ENCODE measurements at places on chromosomes 2 and 18.
A peak's percentile ranks its signal among the peaks of the same experiment; 100 is the strongest.

DNA sequence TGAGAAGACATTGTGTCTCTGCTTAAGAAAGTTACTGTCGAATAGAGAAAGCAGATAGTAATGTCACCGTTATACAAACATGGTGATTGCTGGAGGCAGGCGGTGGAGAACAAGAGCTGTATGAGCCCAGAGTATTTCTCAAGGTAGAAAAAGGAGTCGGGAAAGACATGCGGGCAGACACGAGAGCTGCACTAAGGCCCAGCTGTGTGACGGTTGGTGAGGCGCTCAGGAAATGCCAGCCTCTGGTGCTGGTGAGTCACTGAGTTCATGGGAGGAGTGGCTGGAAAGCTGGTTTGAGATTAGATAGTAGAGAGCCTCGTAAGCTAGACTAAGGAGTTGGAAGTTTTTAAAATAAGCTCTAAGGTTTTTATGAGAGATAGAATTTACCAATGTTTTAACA is 390.9 kb upstream of the TRIB2 start:
- no peak for DNase-seq

DNA sequence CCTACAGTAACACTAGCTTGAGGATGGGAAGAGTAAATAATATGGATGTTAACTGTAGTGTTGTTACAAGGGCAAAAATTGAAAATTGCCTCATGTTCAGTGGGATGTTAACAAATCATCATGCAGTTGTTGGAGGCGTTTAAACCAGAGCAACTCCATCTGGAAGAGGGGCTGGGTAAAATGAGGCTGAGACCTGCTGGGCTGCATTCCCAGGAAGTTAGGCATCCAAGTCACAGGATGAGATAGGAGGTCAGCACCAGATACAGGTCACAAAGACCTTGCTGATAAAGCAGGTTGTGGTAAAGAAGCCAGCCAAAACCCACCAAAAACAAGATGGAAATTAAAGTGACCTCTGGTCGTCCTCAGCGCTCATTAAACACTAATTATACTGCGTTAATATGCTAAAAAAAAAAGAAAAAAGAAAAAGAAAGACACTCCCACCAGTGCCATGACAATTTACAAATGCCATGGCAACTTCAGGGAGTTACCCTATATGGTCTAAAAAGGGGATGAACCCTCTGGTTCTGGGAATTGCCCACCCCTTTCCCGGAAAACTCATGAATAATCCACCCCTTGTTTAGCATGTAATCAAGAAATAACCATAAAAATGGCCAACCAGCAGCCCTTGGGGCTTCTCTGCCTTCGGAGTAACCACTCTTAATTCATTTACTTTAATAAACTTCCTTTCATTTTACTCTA is 101.4 kb downstream of the MYO5B start:
- no peak for DNase-seq

DNA sequence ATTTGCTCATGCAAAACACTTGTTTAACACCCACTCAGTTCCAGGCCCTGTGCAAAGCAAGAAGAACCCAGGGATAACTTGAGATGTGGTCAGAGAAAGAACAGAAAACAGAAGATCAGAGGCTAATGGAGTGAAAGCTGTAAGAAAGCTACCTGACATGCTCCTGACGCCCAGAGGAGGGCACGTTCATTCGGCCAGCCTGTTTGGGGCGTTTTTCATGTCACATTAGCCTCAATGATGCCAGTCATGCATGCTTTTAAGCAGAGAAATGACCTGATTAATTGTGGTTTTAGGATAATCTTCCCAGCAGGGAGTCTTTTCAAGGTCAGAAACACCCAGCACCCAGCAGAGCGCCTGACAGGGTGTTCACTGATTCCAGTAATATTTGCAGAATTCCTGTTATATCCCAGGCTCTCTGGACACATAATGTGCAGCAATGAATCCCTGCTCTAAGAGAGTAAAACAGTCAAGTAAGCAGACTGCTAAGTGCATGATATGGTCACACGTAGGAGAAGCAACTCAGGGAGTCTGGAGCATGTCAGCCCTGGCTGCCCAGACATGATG is 320.0 kb downstream of the LRATD1 start:
- DNase-seq: no peak

- no peak for DNase-seq
These were observed 107.5 kb upstream of the SRD5A2 start for GRCh38 chr2:31688282-31688681.

- DNase-seq: no peak
These were observed 343.6 kb upstream of the SYT4 start for GRCh38 chr18:43620936-43621335.

DNA sequence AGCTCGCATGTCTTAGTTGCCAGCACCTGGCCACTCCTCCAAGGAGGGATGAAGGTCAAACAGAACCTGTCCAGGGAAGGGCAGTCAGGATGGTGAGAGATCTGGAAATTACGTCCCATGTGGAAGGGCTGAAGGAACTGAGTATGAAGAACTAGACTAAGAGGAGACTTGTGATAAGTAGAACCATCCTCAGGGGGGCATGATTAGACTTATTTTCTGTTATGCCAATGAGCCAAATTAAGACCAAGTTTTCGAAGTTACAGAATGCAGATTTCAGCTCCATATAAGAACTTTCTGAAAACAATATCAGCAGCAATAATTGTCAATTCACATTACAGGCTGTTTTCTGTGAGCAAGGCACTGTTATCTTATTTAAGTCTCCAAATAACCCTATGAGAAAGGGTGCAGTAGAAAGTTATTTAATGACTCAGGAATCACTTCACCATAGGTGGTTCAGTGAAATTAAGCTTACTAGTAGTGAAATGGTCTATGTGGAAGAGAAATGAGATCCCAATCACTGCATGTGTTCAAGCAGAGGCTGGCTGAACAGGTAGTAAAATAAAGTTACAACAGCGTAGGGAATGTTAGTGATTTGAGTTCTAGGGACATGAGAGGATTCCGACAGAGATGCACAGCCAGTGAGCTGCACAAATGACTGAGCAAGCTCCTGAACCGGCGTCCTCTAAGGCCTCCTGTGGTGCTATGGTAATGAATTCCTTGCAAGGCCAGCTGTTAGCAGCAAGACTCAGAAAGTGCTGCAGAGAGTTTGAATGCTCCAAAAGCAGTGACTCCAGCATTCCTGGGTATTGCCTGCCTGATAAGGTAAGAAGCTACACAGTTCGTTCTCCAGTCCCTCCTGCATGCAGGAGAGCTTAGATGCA is 4.5 kb upstream of the DYM start:
- DNase-seq: no peak

GRCh38 chr2:203682688-203683130 is 23.7 kb upstream of the CD28 start:
- DNase-seq: no peak

- no peak for DNase-seq
These were observed 29.1 kb downstream of the HPCAL1 start for GRCh38 chr2:10331702-10332401.

GRCh38 chr2:68099260-68099659 is 36.5 kb upstream of the C1D start:
- no peak for DNase-seq

DNA sequence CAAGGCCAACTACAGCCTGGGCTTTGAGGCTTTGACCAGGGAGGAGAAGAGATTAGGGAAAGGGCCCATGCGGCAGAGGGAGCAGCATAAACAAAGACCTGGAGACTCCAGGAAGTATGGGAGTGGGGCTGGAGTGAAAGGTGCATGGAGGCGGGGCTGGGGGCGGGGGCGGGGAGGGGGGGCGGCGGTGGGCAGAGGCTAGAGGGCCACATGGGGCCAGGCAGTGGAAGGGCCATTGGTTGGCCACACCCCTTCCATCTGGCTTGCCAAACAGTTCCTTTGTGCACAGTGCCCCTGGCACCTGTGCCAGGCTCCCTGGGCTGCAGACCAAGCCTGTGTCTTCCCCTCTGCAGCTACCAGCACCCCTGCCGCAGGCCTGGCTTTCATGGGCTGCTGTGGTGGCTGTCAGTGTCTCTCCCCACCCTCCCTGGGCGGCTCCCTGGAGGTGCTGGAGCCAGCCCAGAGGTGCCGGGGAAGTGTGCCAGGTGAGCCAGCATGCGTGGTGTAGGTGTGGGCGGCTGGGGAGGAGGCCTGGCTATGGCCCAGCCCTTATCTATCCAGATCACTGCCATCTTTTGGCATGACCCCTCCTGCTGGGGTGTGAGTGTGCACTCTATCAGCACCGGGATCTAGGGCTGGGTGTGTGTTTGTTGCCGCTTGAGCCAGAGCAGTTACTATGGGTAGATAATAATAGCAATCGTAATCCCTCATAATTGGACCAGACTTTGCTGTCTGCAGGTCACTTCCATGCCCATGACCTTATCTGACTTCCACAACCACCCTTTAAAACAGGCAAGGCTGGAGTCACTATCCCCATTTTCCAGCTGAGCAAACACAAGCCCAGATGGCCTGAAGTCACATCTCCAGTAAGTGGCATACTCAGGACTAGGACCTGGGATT is 30.5 kb downstream of the DNMT3A start:
- DNase-seq: no peak

DNA sequence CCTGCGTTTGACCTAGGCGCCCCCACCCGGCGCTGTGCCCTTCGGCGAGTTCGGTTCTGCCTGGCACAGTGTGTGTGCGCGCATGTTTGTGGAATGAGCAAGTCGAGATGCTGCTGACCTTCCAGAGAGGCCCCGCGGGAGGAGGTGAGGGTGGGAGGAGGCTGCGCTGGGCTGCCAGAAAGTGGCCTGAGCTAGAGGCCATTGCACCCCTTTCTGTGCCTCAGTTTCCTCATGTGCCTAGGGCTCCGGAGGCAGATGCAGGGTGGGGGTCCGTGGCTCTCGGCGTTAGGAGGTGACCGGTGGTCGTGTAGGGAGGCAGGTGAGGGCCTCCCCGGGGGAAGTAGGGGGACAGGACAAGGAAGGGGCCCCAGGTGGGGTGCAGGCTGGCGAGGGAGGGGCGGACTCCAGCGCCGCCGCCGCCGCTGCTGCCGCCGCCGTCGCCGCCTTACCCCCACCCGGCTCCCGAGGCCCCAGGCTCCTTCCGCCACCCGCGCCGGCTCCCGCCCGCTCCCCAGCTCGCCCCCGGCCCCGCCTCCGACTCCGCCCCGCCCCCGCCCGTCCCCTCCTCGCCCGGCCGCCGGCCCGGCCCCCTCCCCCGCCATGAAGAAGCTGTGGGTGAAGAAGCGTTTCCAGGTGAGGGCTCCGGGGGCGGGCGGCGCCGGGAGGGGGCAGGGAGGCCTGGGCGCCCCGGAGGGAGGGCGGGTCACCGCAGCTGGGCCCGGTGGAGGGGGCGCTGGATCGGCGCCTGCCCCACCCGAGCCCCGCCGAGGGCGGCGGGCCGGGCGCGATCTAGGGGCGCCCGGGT is 7.0 kb downstream of the SPEG start:
- peak; percentile 48 for DNase-seq

- DNase-seq: no peak
These were observed 56.5 kb upstream of the ACSL3 start for GRCh38 chr2:222804351-222804750.

DNA sequence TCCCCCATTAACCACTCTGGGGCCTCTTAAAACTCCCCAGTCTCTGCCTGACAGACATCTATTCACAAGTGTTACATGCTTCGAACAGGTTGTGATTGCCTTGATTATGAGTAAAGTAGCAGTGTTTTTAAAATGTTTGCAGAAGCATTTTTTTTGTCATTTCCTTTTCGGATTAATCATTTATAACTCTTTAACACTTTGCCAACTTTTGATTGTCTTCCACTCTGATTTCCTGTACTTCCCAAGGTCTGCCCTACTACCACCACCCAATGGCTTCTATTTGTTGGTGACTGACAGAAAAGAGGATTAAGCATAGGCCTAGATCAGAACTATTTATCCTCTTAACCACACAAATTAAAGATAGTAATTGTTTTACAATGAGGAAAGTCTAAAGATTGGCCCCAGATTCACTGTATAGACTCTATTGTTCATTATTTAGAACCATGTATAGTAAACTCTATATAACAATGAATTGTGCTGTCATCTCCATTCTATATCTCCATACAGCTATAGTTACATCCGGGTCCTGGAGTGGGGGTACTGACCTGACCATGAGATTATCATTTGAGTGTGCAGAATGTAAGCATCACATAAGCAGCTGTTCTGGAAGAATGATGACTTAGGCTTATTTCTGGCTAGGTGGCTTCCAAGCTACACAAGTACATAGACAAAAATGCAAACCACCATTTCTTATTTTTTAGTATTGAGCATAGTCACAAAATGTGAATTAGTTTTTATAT is 110.3 kb upstream of the RBMS1 start:
- DNase-seq: no peak

GRCh38 chr2:195356026-195356425 is 301.0 kb upstream of the SLC39A10 start:
- no peak for DNase-seq

GRCh38 chr2:184049566-184049965 is 548.8 kb upstream of the ZNF804A start:
- DNase-seq: no peak

GRCh38 chr2:10508038-10508437 is 59.9 kb upstream of the ODC1 start:
- no peak for DNase-seq

GRCh38 chr2:160293391-160294091 is 93.5 kb upstream of the ITGB6 start:
- no peak for DNase-seq

GRCh38 chr2:21427606-21428005 is 303.8 kb downstream of the TDRD15 start:
- no peak for DNase-seq

GRCh38 chr2:39937621-39938020 is 158.6 kb upstream of the THUMPD2 start:
- DNase-seq: no peak

DNA sequence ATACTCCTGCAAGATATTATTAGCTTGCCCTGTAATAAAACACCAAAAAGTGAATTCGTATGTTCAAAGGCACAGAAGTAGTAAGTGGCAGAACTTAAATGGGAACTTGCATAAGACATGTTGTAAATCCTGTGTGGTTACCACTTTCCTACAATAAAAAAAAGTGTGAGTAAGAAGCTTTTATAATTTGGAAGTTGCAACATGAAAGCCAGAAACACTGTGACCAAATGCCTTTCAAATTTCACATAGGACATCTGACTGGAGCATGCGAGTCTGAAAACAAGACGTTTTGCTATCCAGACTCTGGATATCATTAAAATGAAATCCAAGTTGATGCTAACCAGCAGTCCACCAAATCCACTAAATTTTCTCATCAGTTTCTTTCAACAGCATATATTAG is 886.2 kb upstream of the NRXN1 start:
- DNase-seq: no peak
